HS-27A (cell line): ENCODE measurements at places on chromosomes 2 and 18.

DNA sequence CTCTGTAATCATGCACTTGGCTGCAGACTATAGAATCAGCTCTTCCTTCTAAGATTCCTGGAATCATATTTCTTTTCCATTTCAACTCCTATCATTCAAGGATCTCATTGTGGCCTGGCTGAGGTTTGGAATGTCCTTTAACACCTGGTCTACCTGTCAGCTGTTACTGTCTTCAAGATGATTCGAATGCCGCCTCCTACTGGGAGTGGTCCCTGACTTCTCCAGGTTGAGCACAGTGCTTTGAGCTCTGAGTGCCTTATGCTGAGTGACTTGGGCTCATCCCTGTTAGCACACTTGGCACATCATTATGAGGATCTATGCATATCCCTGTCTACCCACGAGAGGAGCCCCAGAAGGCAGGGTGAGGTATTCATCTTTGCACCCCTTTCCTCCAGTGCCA, 87.6 kb downstream of the MARCHF4 start:
- DNase-seq, result no peak

GRCh38 chr18:58544179-58544578, 84.7 kb downstream of the ALPK2 start:
- DNase-seq, result no peak

DNA sequence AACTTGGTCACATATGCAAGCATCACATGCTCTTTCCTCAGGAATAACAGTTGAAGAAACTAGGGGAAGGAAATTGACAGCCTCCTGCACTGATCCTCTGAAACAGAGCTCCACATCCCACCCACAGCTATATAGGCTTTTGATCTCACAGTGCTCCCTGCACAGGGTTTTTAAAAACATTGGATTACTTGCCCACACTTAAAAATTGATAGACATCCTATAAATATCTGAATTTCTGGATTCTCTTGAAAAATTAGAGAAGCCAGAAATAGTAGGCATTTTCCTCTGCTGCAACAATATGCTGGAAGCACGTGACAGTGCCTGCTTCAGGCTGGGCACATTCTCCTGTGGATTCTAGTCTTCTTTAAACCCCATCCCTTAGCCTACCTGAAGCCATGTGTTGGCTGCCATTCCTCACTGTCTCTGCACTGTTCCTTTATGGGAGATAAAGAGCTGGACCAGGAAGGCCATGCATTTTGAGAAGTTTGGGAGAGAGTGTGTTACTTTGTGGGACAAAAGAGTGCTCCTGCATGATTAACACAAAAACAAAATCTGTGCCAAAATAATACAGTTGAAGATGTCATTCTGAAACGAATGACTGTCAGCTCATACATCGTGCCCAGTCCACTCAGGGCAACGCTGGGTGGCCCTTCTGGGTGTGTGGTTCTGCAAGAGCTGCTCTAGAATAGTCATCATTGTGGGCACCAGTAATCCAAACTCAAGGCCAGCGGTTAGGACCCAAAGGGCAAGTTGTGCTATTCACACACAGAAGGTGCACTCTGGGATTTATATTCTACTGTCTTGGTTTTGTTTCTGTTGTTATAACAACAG, 59.8 kb downstream of the GYPC start:
- no peak for DNase-seq

DNA sequence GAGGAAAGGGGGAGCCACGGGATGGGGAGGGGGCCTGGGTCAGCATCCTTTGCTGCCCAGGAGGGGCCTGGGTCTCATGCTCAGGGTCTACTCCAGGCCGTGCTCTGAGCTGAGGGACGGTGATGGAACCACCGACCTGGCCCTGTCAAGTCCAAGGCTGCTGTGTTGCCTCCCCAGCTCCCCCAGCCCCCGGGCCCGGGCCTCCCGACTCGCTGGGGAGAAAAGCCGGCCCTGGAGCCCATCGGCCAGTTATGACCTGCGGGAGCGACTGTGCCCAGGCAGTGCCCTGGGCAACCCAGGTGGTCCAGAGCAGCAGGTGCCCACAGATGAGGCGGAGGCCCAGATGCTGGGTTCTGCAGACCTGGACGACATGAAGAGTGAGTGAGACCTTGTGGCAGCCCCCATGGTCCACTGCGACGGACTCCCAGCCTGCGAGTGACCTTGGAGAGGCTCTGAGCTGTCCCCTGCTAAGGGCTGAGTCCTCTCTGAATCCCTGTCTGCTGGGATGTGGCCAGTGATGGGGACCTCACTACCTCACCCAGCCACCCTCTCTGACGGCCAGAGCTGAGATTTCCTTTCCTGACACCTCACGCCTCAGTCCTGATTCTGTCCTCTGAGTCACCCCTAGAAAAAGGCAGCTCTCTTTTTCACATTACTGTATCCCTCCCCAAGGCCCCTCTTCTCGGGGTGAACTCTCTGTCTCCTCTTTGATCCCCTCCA, 2.7 kb downstream of the SLC4A3 start:
- DNase-seq, result no peak

DNA sequence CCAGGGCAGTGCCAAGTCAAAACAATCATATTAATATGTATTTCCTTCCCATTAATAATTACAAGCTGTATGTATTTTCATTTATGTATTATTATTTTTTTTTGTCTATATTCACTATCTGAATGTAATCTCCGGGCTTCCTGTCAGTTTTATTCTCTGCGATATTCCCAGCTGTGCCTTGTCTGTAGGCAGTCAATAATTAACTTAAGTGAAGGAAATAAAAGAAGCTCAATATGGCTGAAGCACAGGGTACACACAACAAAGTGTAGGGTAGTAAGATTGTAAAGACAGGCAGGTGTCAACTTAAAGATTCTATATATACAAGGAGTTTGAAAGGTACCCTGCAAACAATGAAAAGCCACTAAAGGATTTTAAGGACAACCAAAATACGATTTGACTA, 122.9 kb downstream of the ROCK1 start:
- no peak for DNase-seq

GRCh38 chr2:167293943-167294775, 405.9 kb downstream of the XIRP2 start:
- no peak for DNase-seq

GRCh38 chr18:13918898-13919297, 3.6 kb upstream of the MC2R start:
- no peak for DNase-seq

DNA sequence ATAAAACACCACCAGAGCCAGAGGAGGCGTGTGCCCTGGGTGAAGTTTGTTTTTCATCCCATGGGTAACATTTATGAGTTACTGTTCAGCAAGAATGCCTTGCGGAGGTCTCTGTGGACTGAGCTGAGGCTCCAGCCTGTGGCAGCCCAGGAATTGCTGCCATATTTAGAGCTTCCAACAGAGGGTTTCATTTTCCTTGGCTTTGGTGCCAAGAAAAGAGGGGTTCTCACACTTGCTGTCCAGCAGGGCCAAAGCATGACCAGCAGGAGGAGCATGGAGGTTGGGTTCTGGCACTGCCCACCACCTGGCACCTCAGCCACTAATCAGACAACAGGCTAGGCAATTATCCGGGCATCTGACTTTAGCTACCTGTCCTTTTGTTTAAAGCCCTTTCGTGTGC, 36.7 kb downstream of the EPAS1 start:
- no peak for DNase-seq
